ENCODE measurements at places on chromosomes 3 and 15.

- no peak for DNase-seq
Measured at GRCh38 chr15:96307856-96308394, 22.6 kb upstream of the NR2F2 start.

DNA sequence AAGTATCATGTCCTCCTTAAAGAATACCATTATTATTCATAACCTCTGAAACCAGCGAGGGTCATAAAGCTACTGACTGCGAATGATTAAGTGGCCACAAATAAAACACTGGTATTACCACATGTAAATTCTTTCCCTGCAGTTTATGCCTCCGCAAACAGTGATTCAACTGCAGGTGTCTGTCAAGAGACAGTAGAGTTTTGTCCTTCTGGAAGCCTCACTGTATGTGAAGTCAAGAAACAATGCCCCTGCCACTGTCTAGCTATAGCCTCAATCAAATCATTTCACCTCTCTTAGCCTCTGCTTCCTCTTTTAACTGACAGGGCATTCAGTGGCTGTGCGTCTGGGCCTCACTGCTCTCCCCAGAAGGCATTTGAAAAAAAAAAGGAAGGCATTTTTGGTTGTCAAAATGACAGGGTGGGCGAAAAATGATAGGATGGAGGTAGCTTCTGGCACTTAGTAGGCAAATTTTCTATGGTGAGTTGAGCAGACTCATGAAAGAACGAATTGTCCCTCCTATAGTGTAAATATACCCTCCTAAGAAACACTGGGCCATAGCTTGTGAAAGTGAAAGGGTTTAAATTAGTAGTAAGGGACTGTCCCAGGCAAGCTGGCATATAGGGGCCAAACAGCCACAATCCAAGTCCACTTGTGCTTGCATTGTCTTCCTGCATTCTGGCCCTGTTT, 66.7 kb downstream of the FILIP1L start:
- DNase-seq, result peak; percentile 58

DNA sequence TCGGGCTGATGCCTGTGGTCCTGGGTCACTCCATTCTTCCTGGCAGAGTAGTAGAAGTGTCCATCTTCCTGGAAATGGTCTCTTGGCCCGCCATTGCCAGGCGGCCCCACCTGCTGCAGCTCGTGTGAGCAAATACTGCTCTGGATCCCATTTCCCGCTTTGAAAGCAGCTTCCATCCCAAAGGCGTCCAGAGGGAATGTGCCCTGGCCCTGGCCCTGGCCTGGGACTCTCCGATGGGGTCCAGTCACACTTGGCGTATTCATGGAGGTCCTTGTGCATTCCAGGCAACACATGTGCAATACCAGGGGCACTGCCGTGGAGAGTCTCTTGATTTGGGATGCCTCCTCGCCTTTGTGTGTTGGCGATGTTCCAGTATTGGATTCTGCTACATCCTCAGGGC, 111.1 kb downstream of the SNRPN start:
- DNase-seq, result no peak

- no peak for DNase-seq
Measured at GRCh38 chr3:14210290-14210688, 31.7 kb downstream of the LSM3 start.

DNA sequence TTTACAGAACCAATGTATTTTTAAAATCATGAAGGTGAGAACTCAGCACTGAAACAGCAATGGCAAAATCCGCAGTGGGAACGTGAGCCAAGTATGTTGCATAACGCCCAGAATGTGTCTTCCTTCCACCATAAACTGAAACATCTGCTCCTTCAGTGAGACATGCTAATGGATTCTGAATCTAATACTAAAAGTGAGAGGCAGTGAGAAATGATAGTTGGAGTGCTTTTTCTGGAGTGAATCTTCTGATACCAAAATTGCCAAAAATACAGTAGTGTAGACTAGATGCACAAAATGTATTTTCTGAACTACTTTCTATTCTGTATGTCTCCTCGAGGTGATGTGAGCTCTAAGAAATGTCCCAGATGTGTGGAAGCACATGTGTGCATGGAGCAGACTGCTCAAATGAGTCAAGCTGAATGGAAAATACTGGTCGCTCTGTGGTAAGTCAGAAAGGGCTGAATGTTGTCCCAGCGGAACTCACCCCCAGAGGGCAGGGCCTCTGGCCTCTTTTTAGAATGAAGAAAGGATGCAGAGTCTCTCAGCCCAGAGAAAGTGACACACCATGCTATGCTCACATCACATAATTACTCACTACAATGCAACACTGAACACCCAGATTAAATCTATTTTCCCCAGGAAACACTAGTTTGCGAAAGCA, 73.0 kb downstream of the ATP10A start:
- DNase-seq, result peak; percentile 42

DNA sequence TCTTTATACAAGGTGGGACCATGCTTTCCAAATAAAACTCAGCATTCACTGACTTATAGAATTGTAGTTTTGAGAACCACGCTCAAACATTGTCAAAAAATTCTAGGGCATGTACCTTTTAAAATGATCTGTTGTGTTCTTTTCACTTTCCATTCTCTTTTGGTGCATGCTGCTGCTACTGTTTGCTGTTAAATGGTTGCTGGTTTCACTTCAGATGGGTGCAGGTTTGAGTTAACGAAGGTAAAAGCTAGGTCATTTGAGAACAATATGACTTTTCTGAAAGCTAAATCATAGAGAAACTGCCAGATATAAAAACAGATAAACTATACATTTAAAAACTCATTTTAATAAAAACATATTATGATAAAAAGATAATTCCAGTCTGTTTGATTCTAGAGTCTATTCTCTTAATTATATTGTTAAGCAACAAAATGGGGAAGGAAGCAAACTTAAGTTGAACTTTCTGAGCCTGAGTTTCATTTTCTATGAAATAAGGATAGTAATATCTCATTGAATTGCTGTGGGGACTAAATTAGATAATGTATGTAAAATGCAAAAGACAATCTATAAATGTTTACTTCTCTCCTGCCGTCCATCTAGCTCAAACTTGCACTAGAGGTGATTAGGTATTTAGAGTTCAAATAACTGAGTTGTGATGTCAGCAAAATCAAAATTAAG, 82.4 kb downstream of the OXSM start:
- DNase-seq, result no peak

DNA sequence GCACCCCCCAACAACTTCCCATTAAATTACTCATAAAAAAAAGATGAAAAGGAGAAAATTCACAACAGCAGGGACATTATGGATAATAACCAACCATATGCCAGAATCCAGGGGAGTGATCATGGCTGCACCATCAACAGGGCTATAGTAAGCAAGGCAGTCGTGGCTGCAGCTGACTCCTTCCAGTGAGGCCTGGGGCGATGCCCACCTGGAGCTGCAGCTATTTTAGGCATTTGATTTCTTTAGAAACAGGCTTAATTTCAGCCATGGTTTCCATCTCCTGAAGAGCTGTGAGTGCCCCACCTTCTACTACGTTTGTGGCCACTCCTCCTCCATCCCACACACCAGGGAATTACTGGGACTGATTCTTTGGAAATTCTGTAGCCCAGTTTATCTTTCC, 84.0 kb downstream of the MINAR1 start:
- no peak for DNase-seq

DNA sequence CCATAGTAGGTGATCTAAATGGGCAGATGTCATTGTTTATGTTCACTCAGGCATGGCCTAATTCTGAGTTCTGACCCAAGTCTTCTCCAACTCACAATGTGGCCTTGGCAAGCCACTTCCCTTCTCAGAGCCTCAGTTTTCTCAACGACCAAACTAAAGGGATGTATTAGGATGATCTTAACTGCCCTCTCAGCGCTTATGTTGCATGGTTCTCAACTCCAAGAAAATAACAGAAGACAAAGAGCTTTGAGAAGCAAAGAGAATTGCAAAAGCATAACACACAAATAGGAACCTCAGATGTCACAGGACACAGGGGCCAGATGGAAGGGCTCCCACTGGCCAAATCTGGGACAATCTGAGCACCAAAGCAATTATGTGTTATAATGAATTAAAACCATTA, 8.6 kb downstream of the RHCG start:
- peak; percentile 65 for DNase-seq

DNA sequence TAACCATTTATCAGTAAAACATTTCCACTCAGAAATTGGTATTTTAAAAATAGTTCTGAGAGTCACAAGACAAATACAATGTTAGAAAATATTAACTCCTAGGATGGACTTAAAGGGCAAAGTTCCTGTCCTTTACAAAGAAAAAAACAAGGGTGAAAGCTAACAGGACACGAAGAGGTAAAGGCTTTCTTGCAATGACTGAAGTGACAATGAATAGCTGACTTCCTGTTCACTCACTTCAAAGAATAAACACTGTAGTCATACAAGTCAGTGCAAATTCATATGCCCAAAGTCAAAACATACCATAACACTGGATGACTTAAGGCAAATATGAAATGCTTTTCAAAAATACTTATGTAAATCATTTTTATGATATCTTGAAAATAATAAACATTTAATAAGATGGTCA, 1389.8 kb upstream of the ALCAM start:
- DNase-seq, result no peak

DNA sequence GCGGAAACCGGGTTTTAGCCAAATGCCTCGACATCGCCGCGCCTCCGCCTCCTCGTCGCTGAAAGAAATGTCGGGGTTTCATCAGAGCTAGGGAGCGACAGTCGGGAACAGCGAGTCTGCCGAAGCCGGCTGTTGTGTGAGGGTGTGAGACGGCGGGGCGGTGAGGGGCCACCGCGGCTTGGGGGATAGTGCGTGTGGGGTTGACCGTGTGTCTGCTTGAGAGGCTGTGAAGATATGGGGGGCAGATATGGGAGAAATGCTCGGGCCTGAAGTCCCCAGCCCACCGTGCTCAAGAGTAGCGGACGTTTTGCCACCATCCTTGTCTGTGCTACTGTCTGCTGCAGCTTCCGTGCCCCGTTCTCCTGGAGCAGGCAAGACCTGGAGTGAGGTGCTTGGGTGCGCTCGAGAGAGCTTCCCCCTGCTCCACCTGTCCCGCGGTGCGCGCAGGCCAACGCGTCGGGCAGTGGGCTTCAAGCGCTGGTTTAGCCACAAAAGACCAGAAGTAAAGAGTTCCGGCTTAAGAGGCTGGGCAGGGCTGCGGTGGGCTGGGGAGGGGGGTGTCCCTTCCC, 716 bp upstream of the ISLR2 start:
- DNase-seq, result no peak

DNA sequence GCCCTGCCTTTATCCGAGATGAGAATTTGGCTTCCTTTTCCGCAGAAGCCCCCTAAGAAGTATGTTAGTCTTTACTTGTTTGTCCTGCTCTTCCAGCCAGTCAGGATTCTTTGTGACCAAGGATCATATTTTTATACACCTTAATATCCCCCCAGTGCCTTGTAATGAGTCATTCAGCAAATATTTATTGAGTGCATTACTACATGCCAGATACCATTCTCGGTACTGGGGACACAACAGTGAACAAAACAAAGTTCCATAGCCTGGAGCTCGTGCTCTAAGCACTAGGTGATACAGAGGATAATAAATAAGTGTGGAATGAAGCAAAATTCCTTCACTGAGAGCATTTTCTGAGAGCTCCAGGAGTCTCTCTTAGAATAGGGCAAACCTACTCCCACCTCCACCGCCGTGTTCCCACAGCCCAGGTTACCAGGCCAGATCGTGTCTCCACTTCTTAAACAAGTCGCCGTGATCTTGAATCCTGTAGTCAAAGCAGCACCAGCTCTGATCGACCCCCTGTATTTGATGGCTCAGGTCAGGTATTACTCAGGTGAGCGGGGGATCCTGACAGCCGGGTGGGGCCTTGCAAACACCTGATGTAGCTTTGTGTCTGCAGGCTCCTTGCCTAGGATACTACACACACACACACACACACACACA, 18.5 kb downstream of the TTC21A start:
- no peak for DNase-seq

DNA sequence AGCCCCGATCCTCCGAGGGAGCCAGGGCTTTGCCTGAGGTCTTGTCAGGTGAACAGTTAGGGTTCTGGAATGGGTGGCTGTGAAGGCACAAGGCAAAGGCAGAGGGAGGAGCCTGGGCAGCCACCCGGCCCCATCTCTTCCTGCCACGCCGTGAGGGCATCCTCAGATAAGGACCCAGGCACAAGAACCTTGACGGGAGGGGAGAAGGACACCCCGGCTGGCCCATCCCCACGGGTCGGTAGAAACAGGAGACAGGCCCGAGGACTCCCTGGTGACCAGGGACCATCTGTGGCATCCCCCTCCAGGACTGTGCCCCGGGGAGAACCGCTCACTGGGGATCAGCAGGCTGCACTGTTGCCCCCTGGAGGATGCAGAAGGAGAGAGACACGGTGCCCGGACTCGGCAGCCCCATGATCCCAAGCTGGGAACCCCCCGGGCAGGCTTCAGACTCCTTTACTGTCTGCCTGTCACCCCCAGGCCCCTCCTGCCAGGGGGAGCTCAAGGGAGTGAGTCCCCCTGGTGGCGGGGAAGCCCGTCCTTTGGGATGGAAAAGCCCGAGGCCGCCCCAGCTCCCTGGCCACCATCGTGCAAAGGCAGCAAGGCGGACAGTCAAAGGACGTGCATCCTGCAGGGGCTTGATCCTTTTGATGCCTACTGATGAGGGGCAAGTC, 12.3 kb upstream of the PCSK6 start:
- DNase-seq, result peak; percentile 33

GRCh38 chr3:11244121-11244677, 28.0 kb upstream of the ATG7 start:
- DNase-seq, result no peak

DNA sequence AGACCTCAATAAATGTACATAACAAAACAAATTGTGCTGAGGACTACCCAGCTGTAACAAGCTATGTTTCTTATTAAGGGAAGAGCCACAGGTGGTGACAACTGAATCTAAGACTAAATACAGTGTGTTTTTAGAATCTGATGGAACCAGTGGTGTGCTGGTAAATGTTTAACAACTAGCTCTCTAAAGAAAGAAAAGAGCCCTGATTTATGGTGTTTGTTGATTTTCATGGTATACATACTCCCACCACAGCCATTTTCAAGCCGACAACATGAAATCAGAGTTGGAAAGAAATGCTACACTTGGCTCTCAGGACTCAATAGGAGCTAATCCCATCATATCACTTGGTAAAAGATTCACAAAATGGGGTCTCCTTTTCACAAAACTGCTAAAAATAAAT, 89.8 kb upstream of the FNDC3B start:
- no peak for DNase-seq

GRCh38 chr3:188728371-188728896, 443.3 kb upstream of the TPRG1 start:
- DNase-seq, result no peak

DNA sequence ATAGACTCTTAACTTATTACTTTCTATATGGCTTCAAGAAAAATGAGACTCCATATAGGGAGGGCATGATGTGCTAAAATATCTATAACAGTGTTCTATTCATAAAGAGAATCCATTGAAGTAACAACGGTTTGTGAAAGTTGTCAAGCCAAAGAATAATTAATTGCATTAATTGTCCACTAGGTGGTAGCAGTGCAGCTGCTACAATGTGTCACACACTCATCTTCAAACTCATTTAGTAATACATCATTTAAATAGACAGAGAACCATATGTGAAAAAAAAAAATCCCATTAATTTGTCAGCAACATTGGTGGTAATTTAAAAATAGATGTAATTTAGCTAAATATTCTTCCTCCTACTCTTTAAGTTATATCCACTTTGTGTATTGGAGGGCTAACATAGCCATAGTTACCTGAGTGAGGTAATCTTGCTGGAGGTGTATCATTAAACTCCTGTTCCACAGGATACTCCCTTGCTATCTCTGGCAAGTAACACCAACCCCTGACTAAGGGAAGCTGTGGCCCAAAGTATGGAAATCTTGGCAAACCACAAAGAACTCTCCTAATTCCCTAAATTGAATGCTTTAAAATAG, 3.7 kb upstream of the CPA3 start:
- DNase-seq, result peak; percentile 55

Measured in inflammatory macrophage (primary cell).